ENCODE measurements at places on chromosomes 13 and 19. TPM values are rescaled to one million over a fixed set of nuclear protein-coding genes. Genes with fewer than 3 reads are reported as not detected.

The ZNF610 gene
- total RNA-seq = 2.5 TPM

- H3K27me3 ChIP-seq = no peaks in the 10 kb centered on the region
- no peaks in the 10 kb centered on the region for H3K36me3 ChIP-seq
- H3K4me1 ChIP-seq = peaks cover 23% of the 10 kb centered on the region
- peak overlapping the region; percentile 83 for H3K27ac ChIP-seq
- no peak overlapping the region for H3K4me3 ChIP-seq
- DNase-seq = no peak
Observed at GRCh38 chr19:13788991-13789390, 6.3 kb upstream of the ZSWIM4 start.

DNA sequence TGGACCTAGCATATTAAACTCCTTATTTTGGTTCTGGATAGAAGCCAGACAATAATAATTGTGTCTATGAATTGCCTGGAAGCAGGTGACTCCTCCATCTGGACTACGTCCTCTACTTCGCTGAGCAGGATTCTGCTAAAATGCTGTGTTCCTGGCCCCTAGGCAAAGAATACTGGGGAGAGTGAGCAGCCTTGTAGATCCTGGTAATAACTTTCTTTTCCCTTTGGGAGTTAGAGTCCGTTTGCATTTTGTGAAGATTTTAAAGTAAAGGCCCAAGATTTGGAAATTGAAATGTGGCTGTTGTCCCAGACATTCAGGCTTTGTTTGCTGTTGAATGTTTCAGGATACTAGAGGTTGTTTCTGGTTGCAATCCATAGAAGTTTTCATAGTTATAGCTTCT, 511.9 kb upstream of the KLF12 start:
- H3K27ac ChIP-seq = no peak overlapping the region
- H3K4me3 ChIP-seq = no peak overlapping the region
- no peak for DNase-seq
- no peaks in the 10 kb centered on the region for H3K27me3 ChIP-seq
- no peaks in the 10 kb centered on the region for H3K36me3 ChIP-seq

DNA sequence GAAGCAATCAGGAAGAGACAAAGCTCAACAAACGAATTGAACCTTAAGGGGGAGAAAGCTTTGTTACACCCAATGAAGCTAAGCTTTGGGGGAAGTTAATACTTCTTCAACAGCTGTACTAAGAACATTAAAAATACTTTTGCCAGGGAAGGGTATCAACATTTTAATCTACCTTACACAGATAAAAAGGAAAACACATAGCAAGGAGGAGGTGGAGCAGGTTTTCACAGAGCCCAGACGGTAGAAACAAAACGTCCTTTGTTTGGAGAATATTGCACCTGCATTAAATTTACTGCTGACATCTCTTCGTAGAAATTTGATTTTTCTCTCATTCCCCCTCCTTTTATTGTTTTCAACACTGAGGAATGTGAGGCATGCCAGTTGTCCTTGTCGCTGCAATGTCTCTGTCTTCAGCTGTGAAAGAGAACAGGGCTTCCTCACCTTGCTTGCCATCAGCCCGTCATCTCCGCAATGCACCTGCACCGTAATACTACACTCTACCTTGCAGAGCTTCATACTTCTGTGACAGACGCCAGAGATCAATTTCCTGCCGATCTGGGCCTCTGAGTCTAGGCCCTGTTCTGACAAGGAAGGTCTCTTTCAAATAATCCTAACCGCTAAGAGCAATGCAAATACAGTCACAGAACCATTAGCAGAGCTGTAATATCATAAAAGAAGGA, 270.8 kb downstream of the SPRY2 start:
- no peaks in the 10 kb centered on the region for H3K36me3 ChIP-seq
- H3K27me3 ChIP-seq = no peaks in the 10 kb centered on the region
- H3K27ac ChIP-seq = no peak overlapping the region
- DNase-seq = no peak

The TEX101 gene
- total RNA-seq = not detected

- peak overlapping the region; percentile 76 for H3K4me3 ChIP-seq
- H3K27me3 ChIP-seq = no peaks in the 10 kb centered on the region
- H3K36me3 ChIP-seq = peaks cover 5% of the 10 kb centered on the region
- H3K27ac ChIP-seq = peak overlapping the region; percentile 98
- peaks cover 75% of the 10 kb centered on the region for H3K4me1 ChIP-seq
- DNase-seq = no peak
Observed at GRCh38 chr19:11091703-11092153, 2.5 kb downstream of the LDLR start.

The SIGLEC12 gene
- 3.7 TPM for total RNA-seq

GRCh38 chr19:42412227-42412626, 15.0 kb downstream of the LIPE start:
- no peak overlapping the region for H3K4me3 ChIP-seq
- no peak overlapping the region for H3K27ac ChIP-seq

- no peak for DNase-seq
- H3K36me3 ChIP-seq = no peaks in the 10 kb centered on the region
- no peaks in the 10 kb centered on the region for H3K27me3 ChIP-seq
- H3K4me1 ChIP-seq = no peaks in the 10 kb centered on the region
- no peak overlapping the region for H3K27ac ChIP-seq
- no peak overlapping the region for H3K4me3 ChIP-seq
Observed at GRCh38 chr19:34057155-34057554, 115.1 kb upstream of the LSM14A start.

- no peaks in the 10 kb centered on the region for H3K27me3 ChIP-seq
- no peak overlapping the region for H3K4me3 ChIP-seq
- H3K27ac ChIP-seq = no peak overlapping the region
- no peak for DNase-seq
Observed at GRCh38 chr13:99027661-99028425, 50.0 kb upstream of the DOCK9 start.

DNA sequence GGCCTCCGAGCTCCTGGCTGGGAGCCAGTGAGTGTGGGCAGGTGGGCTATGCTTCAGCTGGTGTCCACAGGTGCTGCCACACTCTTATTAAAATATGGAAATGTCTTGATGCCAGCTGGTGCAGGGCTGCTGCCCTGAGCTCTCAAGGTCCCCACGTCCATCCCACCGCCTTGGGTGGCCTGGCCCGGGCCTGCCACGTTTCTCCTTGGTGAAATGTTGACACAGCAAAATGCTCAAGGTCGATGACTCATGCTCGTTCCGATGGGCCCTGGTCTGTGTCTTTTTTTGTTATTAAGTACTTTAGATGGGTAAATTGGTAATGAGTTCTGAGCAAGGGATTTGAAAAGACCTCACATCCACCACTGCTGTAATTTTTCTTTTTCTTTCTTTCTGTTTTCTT, 524.7 kb downstream of the MYO16 start:
- no peak overlapping the region for H3K4me3 ChIP-seq
- H3K27me3 ChIP-seq = no peaks in the 10 kb centered on the region
- H3K27ac ChIP-seq = no peak overlapping the region
- no peaks in the 10 kb centered on the region for H3K36me3 ChIP-seq
- DNase-seq = no peak
- peaks cover 10% of the 10 kb centered on the region for H3K4me1 ChIP-seq

- no peaks in the 10 kb centered on the region for H3K36me3 ChIP-seq
- DNase-seq = no peak
- H3K27me3 ChIP-seq = no peaks in the 10 kb centered on the region
- no peaks in the 10 kb centered on the region for H3K4me1 ChIP-seq
- no peak overlapping the region for H3K4me3 ChIP-seq
Observed at GRCh38 chr13:43688227-43688907, 98.4 kb downstream of the ENOX1 start.

DNA sequence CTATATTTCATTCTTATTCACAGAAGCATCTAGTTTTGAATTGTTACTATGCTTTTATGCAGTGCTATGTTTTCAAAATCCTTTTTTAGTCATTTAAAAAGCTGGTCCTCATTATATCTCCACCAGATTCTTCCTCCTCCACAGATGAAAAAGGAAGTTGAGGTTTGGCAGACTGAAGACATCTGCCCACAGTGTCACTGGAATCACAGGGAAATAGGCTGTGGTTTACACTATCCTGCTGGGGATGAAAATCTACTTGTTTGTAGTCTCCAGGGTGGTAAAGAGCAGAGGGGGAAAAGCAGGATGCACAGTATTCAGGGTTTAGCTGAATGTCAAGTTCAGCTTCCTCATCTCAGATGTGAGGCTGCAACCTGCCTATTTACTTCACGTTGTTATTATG, 351.2 kb downstream of the DNAJC15 start:
- DNase-seq = no peak
- no peaks in the 10 kb centered on the region for H3K36me3 ChIP-seq
- H3K27me3 ChIP-seq = no peaks in the 10 kb centered on the region
- no peak overlapping the region for H3K27ac ChIP-seq
- H3K4me3 ChIP-seq = no peak overlapping the region

DNA sequence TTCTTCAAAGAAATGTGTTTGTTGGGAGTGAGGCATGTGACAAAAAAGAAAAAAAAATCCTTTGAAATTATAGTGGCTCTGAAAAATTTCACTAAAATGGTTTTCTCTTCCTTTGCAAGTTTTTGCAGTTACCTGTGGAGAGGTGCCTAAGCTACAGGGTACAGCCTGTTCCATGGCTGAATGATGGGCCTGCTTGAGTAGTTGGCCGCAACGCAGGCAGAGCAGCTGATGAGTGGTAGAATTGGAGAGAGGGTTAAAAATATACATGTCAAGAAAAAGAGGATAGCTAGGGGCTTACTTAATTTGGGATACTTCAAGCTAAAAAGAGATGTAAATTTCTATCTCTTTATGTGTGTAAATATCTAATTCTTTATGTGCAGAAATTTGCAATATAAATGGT, 629.1 kb upstream of the SLC10A2 start:
- H3K4me3 ChIP-seq = no peak overlapping the region
- H3K36me3 ChIP-seq = no peaks in the 10 kb centered on the region
- H3K4me1 ChIP-seq = no peaks in the 10 kb centered on the region
- no peak overlapping the region for H3K27ac ChIP-seq
- no peak for DNase-seq
- no peaks in the 10 kb centered on the region for H3K27me3 ChIP-seq

- H3K27ac ChIP-seq = no peak overlapping the region
- H3K4me3 ChIP-seq = no peak overlapping the region
- H3K4me1 ChIP-seq = peaks cover 23% of the 10 kb centered on the region
- no peak for DNase-seq
- H3K36me3 ChIP-seq = peaks cover 1% of the 10 kb centered on the region
Observed at GRCh38 chr19:999379-999719, 870 bp upstream of the GRIN3B start.

Measured in upper lobe of right lung (tissue), 1 donor.